Astrocyte (in vitro differentiated cells and primary cell): ENCODE measurements at places on chromosomes 16 and 17.

GRCh38 chr17:37737081-37737480 is 7.8 kb downstream of the HNF1B start:
- H3K27me3 ChIP-seq, result peaks cover 34% of the 10 kb centered on the region
- no peak overlapping the region for H3K27ac ChIP-seq
- H3K36me3 ChIP-seq, result no peaks in the 10 kb centered on the region
- no peak for DNase-seq
- peaks cover 3% of the 10 kb centered on the region for H3K4me1 ChIP-seq

DNA sequence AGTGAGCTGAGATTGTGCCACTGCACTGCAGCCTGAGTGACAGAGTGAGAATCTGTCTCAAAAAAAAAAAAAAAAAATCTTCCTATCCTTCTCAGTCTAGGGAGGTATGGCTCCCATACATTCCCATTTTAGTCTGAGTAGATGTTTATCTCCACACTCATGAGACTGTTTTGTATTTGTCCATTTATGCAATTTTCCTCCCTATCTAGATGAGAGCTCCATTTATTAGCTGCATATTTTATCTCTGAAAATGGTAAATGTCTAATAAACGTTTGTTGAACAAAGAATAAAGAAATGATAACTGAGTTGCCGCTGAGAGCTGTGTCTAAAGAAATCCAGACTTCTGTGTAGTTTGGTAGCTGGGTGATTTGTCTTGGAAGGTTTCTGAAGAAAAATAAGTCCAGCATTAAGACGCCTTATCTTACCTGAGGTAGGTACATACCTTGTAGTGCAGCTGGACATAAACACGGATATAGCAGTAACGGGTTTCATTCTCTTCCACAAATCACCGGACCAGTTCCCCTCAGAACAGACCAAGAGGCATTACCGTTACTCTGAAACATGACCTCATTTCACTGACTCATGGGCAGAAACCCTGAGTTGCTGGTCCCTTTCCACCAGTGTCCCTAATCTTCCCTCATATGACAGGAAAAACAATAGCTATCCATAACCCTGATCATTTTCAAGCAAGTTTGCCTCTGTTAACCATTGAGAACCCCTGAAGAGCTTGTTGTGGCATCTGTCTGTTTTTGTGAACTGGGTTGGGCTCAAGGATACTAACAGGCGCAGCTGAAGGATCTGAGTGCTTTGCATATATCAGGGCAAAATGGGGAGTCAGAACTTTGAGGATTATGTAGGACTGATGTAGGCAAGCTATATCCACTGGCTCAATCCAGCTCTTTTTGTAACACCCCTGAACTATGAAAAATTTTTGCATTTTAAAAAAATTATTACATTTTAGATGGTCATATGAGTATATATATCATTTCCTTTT is 177.4 kb upstream of the XYLT1 start:
- DNase-seq, result no peak
- no peak overlapping the region for H3K4me3 ChIP-seq
- H3K27ac ChIP-seq, result no peak overlapping the region
- no peaks in the 10 kb centered on the region for H3K36me3 ChIP-seq
- no peaks in the 10 kb centered on the region for H3K4me1 ChIP-seq

DNA sequence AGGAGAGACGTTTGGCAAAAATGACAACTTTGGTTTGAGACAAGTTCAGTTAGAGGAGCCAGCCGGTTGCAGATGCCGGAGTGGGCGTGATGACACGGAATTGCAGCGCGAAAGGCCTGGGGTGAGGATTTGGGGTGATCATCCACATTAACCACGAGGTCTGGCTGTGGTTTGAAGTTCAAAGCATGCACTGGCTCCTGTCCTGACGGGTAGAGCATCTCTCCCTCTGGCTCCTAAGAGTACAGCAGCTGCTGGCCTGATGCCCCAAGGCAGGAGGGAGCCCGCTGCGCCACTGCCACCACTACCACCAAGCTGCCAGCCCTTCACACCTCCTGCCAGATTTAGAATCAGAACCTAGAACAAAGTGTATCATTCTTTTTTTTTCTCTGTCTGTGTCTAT is 3.7 kb downstream of the RHBDL3 start:
- H3K4me1 ChIP-seq, result peaks cover 16% of the 10 kb centered on the region
- H3K36me3 ChIP-seq, result no peaks in the 10 kb centered on the region
- peaks cover 55% of the 10 kb centered on the region for H3K27me3 ChIP-seq
- H3K4me3 ChIP-seq, result no peak overlapping the region
- DNase-seq, result no peak

GRCh38 chr16:49067776-49068175 is 213.9 kb downstream of the CBLN1 start:
- no peaks in the 10 kb centered on the region for H3K27me3 ChIP-seq
- no peaks in the 10 kb centered on the region for H3K4me1 ChIP-seq
- H3K4me3 ChIP-seq, result no peak overlapping the region
- DNase-seq, result no peak
- H3K36me3 ChIP-seq, result no peaks in the 10 kb centered on the region

GRCh38 chr16:46801428-46802049 is 29.4 kb downstream of the C16orf87 start:
- H3K36me3 ChIP-seq, result peaks cover 5% of the 10 kb centered on the region
- no peak overlapping the region for H3K4me3 ChIP-seq
- no peaks in the 10 kb centered on the region for H3K4me1 ChIP-seq

DNA sequence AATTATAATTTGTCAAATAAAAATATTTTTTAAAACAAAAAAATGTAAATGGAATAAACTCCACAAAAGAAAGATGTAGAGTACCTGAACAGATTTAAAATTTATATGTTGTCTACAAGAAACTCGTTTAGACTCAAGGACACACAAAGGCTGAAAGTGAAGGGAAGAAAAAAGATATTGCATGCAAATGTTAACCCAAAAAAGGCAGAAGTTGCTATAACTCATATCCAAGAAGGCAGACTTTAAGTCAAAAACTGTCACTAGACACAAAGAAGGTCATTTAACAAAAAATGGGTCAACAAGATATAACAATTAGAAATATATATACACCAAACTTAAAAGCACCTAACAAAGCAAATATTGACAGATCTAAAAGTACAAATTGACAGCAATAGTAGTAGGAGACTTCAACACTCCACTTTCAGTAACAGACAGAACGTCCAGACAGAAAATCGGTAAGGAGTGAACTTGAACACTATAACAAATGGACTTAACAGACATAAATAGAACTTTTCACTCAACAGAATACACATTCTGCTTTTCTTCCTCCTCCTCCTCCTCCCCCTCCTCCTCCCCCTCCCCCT is 40.8 kb upstream of the MYLK3 start:
- no peaks in the 10 kb centered on the region for H3K27me3 ChIP-seq
- no peak for DNase-seq
- peaks cover 6% of the 10 kb centered on the region for H3K4me1 ChIP-seq
- no peak overlapping the region for H3K27ac ChIP-seq
- no peak overlapping the region for H3K4me3 ChIP-seq

GRCh38 chr17:79001190-79002020 is 8.2 kb downstream of the CANT1 start:
- H3K4me3 ChIP-seq, result no peak overlapping the region
- H3K4me1 ChIP-seq, result no peaks in the 10 kb centered on the region
- H3K36me3 ChIP-seq, result peaks cover 1% of the 10 kb centered on the region
- H3K27ac ChIP-seq, result no peak overlapping the region
- no peak for DNase-seq

DNA sequence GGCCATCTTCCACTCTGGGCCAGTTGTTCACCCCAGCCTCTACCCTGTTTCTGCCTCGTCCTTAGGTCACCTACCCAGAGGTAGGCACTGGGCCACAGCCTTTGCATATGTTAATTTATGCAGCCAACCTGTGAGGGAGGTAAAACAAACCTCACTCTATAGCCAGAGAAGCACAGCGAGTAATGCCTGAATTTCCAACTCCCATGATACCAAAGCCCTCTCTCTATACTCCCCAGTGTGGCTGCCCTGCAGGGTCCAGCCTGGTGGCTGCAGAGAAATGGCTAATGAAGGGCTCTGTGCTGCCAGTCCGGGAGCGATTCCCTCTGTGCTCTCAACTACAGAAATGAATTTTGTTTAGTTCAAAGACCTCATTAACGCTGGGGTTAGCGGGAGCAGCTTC is 397.0 kb upstream of the CCL2 start:
- no peak for DNase-seq
- H3K27me3 ChIP-seq, result no peaks in the 10 kb centered on the region
- H3K4me3 ChIP-seq, result no peak overlapping the region
- H3K4me1 ChIP-seq, result no peaks in the 10 kb centered on the region
- H3K27ac ChIP-seq, result no peak overlapping the region
- H3K36me3 ChIP-seq, result no peaks in the 10 kb centered on the region

- H3K36me3 ChIP-seq, result no peaks in the 10 kb centered on the region
- H3K4me1 ChIP-seq, result peaks cover 25% of the 10 kb centered on the region
- H3K27me3 ChIP-seq, result no peaks in the 10 kb centered on the region
- H3K4me3 ChIP-seq, result peak overlapping the region; percentile 15
Measured at GRCh38 chr17:5583426-5584382, 605 bp downstream of the NLRP1 start.
